ENCODE measurements at places on chromosomes 13 and 19. TPM values are rescaled to one million over a fixed set of nuclear protein-coding genes. Genes with fewer than 3 reads are reported as not detected.

- no peak for DNase-seq
Observed at GRCh38 chr13:98451676-98452470, 125.0 kb downstream of the STK24 start.

The UBE2L5 gene
- 0.81 TPM for polyA plus RNA-seq

- no peak for DNase-seq
Observed at GRCh38 chr13:83223546-83223945, 658.7 kb downstream of the SLITRK1 start.

- no peak for DNase-seq
Observed at GRCh38 chr19:7004313-7004931, 16.8 kb downstream of the MBD3L2B start.

- DNase-seq: no peak
Observed at GRCh38 chr13:26878438-26878837, 117.9 kb upstream of the GPR12 start.

DNA sequence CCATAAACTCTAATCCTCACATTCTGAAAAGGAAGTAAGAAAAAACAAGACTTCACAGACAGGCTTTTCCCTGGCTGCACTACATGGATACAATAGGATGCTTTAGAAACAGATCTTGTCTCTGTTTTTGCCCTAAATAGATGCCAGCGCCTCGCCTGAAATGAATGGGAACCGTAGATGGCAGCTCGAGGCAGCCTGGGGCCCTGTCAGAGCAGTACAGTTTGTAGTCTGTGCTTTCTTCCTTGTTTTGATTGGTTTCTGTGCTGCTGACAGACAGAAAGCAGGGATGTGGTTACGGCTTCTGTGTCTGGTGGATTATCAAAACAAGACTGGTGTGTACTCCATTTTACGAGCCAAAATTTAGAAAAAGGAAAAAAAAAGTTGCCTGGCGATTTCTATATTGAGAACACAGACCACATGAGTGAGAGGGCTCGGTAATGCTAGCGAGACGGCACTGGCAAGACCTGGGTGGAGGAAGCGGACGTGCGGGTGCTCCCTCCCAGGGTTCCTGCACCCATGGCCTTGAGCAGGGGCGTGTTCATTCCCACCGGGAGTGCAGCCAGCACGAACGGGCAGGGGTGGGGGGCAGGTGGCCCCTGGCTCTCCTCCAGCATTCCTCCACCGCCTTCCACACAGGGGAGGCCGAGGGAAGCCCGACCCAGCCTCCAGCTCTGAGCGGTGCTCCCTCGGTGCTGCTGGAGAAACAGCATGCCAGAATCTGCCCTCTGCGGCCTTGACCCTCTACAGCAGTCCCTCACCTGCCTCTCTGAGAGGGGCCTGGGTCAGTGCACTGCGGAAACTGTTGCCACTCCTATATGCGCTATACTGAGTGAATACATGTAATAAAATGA is 37.6 kb upstream of the C1QTNF9 start:
- DNase-seq: peak; percentile 45

GRCh38 chr13:32261567-32261966 is 53.6 kb downstream of the ZAR1L start:
- peak; percentile 50 for DNase-seq

DNA sequence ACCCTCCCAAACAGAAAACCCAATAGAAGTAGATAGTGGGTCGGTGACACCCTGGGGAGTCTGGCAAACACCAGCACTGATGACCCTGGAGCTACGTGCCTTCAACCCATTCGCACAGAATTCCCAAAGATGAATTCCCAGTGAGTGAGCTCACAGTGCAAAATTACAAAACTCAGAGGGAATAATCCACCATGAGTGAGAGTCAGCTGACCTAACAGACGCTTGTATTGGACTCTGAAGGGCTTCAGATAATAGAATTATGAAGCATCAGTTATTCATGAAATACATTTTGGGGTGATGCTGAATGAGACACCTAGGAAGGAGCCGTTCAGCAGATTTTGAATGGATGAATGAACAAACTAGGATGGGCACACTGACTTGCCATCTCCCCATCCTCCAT is 40.2 kb downstream of the KCNC3 start:
- no peak for DNase-seq

- DNase-seq: no peak
Observed at GRCh38 chr19:41255171-41255570, 9.0 kb upstream of the HNRNPUL1 start.

GRCh38 chr19:51803519-51803918 is 8.6 kb downstream of the FPR3 start:
- no peak for DNase-seq

DNA sequence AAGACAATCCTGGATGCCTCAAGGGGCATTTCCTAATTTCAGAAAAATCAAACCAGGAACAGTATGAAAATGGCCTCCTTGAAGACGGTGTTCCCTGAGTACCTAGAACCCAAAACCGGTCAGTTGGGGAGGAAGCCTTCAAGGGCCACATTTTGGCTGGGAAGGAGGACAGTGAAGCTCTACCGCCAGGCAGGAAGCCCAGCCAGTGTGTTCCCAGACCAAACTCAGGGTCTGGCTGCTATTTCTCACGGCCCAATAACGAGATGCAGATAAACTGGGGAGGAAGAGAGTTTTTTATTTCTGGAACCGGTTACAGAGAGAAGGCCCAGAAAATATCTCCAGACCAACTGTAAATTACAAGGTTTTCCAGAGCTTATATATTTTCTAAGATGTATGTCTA is 24.3 kb upstream of the CEACAM21 start:
- DNase-seq: no peak

DNA sequence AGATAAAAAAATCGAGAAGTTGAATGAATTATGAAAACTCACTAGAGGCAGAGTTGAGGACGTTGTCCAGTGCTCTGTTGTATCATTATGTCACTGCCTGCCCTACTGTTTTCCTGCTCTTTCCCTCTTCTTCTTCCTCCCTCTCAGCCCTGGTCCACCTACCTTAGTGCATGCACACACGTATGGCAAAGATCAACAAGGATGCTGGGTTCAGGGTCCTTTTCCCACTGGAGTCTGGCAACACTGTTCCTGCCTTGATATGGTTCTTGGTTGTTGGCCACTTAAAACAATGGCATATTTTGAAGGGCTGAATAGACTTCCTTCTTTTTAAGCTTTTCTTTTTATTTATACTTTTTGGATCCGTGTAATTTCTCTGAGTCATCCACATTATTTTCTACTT is 74.5 kb downstream of the LRCH1 start:
- no peak for DNase-seq

The OR7D4 gene
- polyA plus RNA-seq: not detected

DNA sequence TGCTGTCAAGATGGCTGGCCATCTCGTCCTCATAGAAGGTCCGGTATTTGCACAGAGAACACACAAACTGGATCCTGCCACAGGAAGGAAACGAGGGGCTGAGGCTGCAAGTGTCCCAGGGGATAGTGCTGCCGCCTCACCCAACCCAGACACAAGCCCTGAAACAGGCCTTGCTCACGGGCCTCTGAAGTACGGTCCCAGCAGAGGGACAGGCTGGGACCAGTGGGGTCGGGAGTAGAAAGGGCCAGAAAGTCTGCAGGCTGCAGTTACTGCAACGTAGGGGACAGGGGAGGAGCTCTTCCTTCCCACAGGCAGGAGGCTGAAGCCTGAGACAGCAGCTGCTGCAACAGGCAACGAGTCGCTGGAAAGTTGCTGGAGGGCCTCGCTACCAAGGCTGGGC is 18.2 kb upstream of the AKAP8 start:
- no peak for DNase-seq

The ZNF30 gene
- polyA plus RNA-seq: 2.1 TPM

GRCh38 chr19:40705362-40705651 is 11.4 kb downstream of the COQ8B start:
- no peak for DNase-seq

GRCh38 chr19:41327576-41328156 is 17.7 kb downstream of the CCDC97 start:
- DNase-seq: no peak

The NCAN gene
- polyA plus RNA-seq: not detected

GRCh38 chr13:76993021-76993420 is 1.1 kb downstream of the CLN5 start:
- DNase-seq: no peak

GRCh38 chr19:47805313-47805712 is 962 bp upstream of the TPRX1 start:
- DNase-seq: no peak

DNA sequence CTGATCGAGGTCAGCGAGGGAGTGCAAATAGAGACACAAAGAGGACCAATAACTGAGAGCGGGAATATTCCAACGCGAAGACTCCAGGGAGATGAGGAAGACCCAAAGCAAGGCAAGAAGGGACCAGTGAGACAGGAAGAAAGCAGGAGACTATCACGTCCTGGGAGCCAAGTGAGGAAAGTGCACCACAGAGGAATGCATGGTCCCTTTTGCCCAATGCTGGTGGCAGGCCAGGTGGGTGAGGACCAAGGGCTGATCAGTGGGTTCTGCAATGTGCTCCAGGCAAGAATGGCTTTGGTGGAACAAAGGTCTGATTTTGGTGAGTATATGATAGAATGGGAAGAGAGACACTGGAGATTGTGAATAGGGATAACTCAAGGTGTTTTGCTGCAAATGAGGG is 25.4 kb downstream of the CHST8 start:
- DNase-seq: no peak

DNA sequence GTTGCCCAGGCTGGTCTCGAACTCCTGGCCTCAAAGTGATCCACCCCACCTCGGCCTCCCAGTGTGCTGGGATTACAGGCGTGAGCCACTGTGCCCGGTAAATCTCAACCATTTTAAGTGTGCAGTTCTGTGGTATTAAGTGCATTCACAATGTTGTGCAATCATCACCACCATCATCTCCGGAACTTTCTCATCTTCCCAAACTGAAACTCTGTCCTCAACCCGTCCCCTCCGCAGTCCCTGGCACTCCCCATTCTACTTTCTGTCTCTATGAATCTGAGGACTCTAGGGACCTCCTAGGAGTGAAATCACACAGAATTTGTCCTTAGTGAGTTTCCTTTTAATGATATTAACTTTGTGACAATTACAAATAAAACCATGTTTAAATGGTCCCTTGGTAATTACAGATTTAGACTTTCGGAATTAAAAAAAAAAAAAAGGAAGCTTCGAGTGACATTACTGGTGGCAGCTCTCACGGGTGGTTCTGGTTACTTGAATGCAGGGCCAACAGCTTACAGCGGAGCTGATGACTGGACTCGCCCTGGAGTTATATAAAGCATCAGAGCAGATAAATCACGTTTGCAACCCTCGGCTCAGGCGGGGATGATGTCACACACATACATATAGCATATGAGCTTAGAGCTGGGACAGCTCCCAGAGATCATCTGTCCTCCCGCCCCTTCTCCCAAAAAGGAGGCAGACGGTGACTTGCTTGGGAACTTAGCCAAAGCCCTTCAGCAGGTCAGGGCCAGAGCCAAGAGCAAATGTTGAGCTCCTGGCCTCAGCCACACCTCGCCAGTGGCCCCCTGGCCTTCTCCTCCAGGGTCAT is 89.8 kb downstream of the ZNF557 start:
- peak; percentile 65 for DNase-seq

GRCh38 chr13:24718192-24718965 is 38.2 kb downstream of the ATP12A start:
- no peak for DNase-seq

The ZNF665 gene
- 3.2 TPM for polyA plus RNA-seq

GRCh38 chr13:77692746-77693448 is 4.6 kb upstream of the SLAIN1 start:
- no peak for DNase-seq

- DNase-seq: no peak
Observed at GRCh38 chr13:26497968-26498511, 59.4 kb upstream of the WASF3 start.

GRCh38 chr19:7722231-7722651 is 9.7 kb downstream of the CLEC4G start:
- no peak for DNase-seq

DNA sequence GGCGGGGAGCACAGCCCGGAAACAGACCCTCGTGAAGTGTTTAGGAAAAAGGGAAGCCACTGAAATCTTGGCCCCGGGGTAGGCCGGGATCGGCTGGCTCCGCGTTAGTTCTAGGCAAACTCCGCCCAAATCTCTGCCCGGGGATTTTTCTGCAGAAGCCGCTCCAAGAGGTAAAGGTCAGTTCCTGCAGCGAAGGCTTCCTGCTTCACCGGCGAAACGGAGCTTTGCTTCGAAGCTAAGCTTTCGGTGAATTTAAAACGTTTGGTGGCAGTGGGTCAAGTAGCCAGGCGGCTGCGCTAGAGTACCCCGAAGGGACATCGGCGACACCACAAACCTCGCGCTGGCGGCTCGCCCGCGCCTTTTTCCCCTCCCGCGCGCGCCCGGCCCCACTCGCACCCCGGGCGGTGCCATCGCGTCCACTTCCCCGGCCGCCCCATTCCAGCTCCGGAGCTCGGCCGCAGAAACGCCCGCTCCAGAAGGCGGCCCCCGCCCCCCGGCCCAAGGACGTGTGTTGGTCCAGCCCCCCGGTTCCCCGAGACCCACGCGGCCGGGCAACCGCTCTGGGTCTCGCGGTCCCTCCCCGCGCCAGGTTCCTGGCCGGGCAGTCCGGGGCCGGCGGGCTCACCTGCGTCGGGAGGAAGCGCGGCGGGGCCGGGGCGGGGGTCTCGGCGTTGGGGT is 441 bp downstream of the GJB2 start:
- no peak for DNase-seq

The ILF3 gene
- 155 TPM for polyA plus RNA-seq

GRCh38 chr13:106772006-106772601 is 204.2 kb upstream of the ARGLU1 start:
- DNase-seq: no peak

The FUT1 gene
- 0.07 TPM for polyA plus RNA-seq

The HIF3A gene
- polyA plus RNA-seq: 0.47 TPM

The EEF1AKMT1 gene
- polyA plus RNA-seq: 19.5 TPM

GRCh38 chr19:291006-291521 is at the start of gene PLPP2:
TSS of gene PLPP2 (minus strand) at chr19:291403. CDS start at chr19:291336, 67 bp downstream.
- DNase-seq: no peak

DNA sequence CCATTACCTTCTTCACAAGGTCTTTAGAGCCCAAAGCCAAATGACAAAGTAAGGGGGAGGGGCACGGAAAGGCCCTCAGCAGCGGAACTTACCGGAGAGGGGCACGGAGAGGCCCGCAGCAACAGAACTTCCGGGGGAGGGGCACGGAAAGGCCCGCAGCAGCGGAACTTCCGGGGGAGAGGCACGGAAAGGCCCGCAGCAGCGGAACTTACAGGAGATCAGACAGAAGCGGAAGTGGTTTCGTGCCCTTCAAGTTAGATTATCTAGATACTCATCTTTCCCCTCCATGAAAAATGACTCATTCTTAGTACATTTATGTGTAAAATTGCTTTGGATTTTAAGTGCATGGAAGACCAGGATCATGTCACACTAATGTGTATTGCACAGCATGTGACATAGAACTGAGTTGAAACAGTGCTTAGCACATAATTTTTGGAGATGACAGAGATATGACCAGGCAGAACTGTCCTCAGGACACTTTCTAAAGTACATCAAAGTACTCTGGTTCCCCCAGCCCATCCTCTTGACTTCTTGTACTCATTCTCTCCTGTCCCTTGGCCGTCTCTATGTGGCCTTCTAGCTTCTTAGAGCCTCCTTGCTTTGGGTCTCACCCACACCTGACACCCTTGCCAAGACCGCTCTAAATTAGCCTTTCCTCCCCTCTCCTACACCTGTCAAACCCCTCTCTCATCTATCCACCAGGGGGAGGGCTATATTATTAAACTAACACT is 25.7 kb upstream of the TPTE2 start:
- no peak for DNase-seq

GRCh38 chr13:21834521-21834920 is 163.6 kb downstream of the FGF9 start:
- DNase-seq: no peak

The MYO1F gene
- 0.15 TPM for polyA plus RNA-seq

- DNase-seq: no peak
Observed at GRCh38 chr13:108249150-108249549, 20.4 kb upstream of the TNFSF13B start.
